ENCODE measurements at places on chromosomes 7 and 10. TPM values are rescaled to one million over a fixed set of nuclear protein-coding genes. Genes with fewer than 3 reads are reported as not detected.

The CYP3A7 gene
- not detected for total RNA-seq

The SPAM1 gene
- total RNA-seq, result not detected

The SPDYE8 gene
- not detected for total RNA-seq

The CHN2 gene
- total RNA-seq, result 0.85 TPM

The GALNT17 gene
- not detected for total RNA-seq

- no peaks in the 10 kb centered on the region for H3K27me3 ChIP-seq
- H3K27ac ChIP-seq, result no peak overlapping the region
- ATAC-seq, result no peak
- no peak overlapping the region for H3K4me3 ChIP-seq
- no peaks in the 10 kb centered on the region for H3K4me1 ChIP-seq
Measured at GRCh38 chr10:132422903-132423825, 26.2 kb downstream of the PWWP2B start.

DNA sequence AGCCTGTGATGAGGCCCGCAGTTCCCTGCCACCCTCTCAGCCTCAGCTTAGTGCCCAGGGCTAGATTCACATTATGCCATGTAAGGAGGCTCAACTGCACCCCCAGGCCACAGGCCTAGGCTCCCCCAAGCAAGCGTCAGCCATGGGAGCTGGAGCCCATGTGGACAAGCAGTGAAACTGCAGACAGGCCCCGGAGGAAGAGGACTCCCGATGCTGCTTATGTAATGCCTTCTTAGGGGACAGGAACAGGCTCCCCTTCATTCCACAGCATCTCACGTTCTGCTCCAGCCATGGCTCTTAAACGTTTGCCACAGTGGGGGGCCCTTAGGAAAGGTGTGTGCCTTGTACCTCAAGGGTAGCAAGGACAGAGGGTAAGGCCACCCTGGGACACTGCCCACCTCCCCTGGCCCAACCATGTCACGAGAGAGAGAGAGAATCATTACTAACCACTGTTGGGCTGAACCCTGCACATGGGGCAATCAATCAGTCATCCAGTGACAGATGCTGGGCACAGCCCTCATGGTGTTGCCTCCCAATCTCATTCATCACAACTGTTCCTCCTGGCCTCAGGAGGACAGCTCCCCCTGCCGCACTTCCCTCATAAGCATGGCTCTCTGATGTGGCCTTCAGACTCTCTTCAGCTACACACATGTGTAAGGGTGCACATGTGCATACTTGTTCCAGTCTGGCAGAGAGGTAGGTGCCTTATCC, 263.0 kb downstream of the GRID1 start:
- no peaks in the 10 kb centered on the region for H3K4me1 ChIP-seq
- ATAC-seq, result no peak
- no peak overlapping the region for H3K4me3 ChIP-seq
- no peaks in the 10 kb centered on the region for H3K36me3 ChIP-seq

DNA sequence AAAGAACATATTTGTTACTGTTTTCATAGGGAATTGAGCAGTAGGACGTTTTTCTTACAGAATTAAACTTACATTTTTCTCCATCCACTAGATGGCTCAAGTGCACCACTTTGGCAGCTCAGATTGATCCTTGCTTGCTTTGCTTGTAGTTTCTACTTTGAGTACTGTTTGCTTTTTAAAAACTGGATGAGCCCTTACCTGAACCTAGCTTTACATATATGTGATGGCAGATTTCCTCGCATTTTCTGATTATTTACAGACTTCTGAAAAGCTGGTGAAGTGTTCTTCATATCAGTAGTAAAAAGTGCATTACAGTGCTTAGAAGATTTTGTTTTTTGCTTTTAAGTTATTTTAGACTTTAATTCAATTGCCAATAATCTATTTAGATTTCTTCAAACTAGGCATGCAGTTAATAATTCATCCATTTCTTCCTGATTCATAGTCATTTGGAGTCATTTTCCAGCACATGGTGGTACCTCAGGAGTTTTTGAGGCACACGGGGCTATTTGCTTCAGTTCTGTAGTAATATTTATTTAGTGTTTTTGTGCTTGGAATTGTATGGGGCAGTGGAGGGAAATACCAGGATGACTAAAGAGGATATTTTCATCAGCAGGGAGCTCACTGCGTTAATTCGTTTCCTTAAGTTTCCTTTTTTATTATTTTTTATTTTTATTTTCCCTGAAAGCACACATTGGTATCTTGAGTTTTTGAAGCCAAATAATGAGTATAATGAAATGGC, 57.3 kb downstream of the MAPK8 start:
- H3K4me3 ChIP-seq, result no peak overlapping the region
- no peak overlapping the region for H3K27ac ChIP-seq
- H3K4me1 ChIP-seq, result peaks cover 2% of the 10 kb centered on the region
- H3K27me3 ChIP-seq, result no peaks in the 10 kb centered on the region
- no peaks in the 10 kb centered on the region for H3K36me3 ChIP-seq

- no peaks in the 10 kb centered on the region for H3K27me3 ChIP-seq
- no peak overlapping the region for H3K4me3 ChIP-seq
- ATAC-seq, result no peak
- no peaks in the 10 kb centered on the region for H3K4me1 ChIP-seq
- H3K36me3 ChIP-seq, result no peaks in the 10 kb centered on the region
Measured at GRCh38 chr10:76885816-76886215, 751.8 kb downstream of the KCNMA1 start.

DNA sequence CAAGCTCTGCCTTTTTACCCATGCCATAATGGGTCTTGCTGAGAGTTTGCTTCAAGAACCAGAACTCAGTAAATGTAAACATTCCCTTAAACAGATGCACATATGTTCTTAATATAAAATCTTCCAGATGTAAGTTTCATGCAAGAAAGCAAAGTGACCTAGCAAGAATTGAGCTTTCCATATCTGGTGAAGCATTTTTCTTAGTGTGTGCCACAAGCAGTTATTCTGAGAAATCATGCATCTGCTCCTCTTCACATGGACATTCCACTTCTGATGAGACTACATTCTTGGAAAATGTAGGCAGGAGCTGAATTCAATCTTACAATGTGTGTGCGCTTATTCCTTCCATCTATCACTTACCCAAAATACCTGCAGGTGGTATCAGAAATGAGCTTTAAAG, 227.8 kb upstream of the LRRTM3 start:
- H3K4me3 ChIP-seq, result no peak overlapping the region
- ATAC-seq, result no peak
- H3K36me3 ChIP-seq, result no peaks in the 10 kb centered on the region
- H3K27ac ChIP-seq, result no peak overlapping the region
- H3K4me1 ChIP-seq, result no peaks in the 10 kb centered on the region
- H3K27me3 ChIP-seq, result no peaks in the 10 kb centered on the region

DNA sequence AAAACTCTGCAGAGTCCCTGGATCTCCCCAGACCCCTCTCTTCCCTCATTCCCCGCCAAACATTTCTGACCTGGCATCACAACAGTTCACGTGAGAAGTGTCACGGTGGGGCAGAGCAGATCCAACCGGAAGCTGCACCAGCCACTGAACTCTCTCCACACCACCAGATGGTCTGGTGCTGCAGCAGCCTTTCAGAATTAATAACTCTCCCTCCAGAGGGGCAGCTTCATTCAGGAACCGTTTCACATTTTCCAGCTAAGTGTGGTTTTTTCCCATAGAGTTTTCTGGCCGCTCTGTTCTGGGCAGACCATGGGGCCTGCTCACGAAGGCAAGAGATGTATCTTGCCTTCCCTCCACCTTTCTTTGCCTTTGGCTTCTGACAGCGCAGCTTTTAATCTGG, 486.7 kb upstream of the GALNT17 start:
- ATAC-seq, result no peak
- H3K27ac ChIP-seq, result no peak overlapping the region
- H3K36me3 ChIP-seq, result no peaks in the 10 kb centered on the region
- peaks cover 3% of the 10 kb centered on the region for H3K4me1 ChIP-seq
- no peak overlapping the region for H3K4me3 ChIP-seq
- H3K27me3 ChIP-seq, result no peaks in the 10 kb centered on the region

GRCh38 chr10:129849452-129849750, 114.7 kb downstream of the EBF3 start:
- H3K4me1 ChIP-seq, result no peaks in the 10 kb centered on the region
- H3K36me3 ChIP-seq, result no peaks in the 10 kb centered on the region
- peaks cover 9% of the 10 kb centered on the region for H3K27me3 ChIP-seq
- H3K27ac ChIP-seq, result no peak overlapping the region
- H3K4me3 ChIP-seq, result no peak overlapping the region

Measured in activated T-helper 17 cell treated with anti-CD3 and anti-CD28 coated beads, Interleukin-2, amount 50 U/mL, for 72 hours (primary cell).